Neural crest cell (in vitro differentiated cells): ENCODE measurements at places on chromosomes 7 and 10. TPM values are rescaled to one million over a fixed set of nuclear protein-coding genes. Genes with fewer than 3 reads are reported as not detected.

DNA sequence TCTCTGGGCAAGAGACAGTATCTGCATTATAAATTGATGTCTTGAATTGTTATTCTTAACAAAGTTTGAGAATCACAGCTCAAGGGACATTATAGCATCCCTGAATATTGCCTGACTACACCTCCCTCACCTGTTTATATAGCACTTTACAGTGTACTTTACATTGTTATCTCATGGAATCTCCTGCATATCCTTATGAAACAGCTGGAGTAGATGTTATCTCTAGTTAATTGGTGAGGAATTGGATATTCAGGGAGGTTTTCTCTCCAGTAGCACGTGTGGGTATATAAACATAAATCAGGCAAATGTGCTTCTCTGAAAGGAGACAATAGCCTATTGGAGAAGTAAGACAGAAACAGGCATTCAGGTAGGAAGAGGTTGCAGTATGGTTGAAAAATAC lies 117.2 kb downstream of the SRI start:
- no peak for DNase-seq

GRCh38 chr7:64651203-64651602 lies 14.7 kb upstream of the ZNF107 start:
- DNase-seq, result no peak

The PILRA gene
- total RNA-seq, result 2.6 and 2.7 TPM in 2 replicates

DNA sequence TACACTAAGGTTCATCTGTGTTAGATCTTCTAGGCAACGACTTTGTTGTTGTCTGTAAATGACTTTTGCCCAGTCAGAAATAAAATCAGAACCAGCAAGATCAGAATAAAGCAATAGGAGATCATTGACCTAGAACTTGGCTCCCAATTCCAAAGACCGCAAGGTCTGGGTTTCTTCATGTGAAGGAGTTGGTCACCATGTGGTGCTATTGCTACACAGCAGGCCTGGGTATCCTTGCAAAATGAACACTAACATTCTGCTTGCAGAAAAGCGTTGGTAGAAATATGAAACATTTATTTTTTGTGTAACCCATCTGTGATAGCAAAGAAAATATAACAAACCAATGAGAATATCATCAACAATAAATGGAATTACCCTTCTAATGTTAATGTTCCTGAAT lies 831.0 kb downstream of the NXPH1 start:
- no peak for DNase-seq

DNA sequence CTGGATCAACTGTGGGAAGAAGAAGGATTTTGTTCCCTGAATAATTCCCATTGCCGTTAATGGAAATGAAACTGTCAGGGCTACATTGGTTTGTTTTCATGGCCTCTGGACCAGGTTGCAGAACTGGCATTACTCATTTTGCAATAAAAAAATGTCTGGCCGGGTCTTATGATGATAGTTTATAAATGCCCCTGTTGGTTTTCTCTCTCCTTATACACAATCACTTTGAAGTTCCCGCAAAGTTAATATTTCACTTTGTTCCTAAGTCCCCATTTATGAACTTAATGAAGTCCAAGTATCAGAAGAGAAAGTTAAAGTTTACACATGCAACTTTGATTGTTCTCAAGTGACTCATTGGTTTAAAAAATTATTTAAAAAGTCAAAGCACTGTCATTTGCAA lies 150.7 kb upstream of the PRR15 start:
- DNase-seq, result no peak
